ENCODE measurements at places on chromosomes 3 and 15.

- DNase-seq = no peak
These were observed 741.5 kb downstream of the EDEM1 start for GRCh38 chr3:5929027-5929426.

DNA sequence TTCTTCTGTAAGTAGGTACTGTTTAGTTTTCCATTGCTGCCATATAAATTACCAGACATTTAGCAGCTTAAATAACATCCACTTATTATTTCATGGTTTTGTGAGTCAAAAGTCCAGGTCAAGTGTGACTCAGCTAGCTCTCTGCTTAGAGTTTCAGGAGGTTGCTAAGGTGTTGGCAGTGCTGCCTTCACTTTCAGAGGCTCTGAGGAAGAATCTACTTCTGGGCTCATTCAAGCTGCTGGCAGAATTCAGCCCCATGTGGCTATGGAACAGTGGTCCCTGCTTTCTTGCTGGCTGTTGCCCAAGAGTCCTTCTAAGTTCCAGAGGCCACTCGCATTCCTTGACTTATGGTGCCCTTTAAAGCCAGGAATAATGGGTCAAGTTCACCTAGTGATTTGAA, 4.5 kb downstream of the CFAP44 start:
- no peak for DNase-seq

GRCh38 chr15:59436774-59437141, 1.2 kb upstream of the FAM81A start:
- DNase-seq = no peak

GRCh38 chr3:99872923-99873254, 55.2 kb downstream of the CMSS1 start:
- DNase-seq = no peak

DNA sequence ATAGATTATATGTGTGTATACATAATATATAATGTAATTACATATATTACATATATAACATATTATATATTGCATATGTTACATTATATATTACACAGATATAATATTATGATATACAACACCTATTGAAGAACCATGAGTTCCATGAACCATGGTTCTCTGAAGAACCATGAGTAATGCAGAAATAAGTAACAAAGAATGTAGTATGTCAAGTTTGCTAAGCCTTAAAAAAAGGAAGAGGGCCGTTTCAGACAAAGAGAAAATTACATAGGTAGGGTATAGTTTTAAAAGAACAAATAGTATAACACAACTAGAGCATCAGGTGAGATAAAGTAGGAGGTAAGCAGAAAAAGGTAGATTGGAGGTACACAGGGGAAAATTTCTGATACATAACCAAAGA, 177.0 kb downstream of the FGF12 start:
- DNase-seq = no peak

DNA sequence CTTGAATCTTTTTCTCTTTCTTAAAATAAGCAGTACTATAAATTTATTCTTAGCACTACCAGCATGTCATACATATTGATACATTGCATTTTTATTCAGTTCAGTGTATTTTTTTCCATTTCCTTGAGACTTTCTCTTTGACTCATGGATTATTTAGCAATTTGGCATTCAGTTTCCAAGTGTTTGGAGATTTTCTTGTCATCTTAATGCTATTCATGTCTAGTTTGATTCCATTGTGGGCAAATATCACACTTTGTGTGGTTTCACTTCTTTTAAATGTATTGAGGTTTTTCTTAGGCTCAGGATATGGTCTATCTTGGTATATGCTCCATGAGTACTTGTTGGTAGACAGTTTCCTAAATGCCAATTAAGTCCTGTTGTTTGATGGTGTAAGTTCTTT, 99.5 kb downstream of the CHRNA7 start:
- no peak for DNase-seq

- DNase-seq = no peak
These were observed 49.5 kb downstream of the OCA2 start for GRCh38 chr15:28049581-28049980.

GRCh38 chr3:151925419-151925818, 52.0 kb downstream of the SUCNR1 start:
- no peak for DNase-seq

DNA sequence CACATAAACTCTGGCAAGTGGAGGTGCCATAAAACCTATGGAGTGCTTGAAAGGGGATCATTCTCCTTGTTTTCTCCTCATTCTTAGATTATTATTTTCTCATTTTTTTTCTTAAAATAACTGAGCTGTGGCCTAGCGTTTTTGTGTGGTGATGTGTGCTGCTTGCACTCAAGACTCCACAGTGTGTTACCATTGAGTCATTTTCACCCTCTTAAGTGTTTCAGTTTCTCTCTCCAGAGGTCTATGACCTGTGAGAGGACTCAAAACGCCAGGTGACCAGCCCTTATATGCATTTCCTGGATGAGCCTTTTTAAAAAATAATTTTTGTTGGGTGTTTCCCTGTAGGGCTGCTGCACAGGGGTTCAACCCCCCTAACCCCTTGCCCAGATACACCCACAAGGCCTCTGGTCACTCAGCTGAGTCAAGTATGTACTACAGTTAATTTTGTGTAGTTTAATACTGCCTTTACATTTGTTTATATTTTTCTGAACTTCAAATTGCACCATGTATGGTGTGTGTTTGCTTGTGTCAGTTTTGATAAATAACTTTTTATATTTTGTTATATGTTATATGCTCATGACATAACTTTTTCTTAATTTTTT, 15.4 kb upstream of the BTLA start:
- no peak for DNase-seq

DNA sequence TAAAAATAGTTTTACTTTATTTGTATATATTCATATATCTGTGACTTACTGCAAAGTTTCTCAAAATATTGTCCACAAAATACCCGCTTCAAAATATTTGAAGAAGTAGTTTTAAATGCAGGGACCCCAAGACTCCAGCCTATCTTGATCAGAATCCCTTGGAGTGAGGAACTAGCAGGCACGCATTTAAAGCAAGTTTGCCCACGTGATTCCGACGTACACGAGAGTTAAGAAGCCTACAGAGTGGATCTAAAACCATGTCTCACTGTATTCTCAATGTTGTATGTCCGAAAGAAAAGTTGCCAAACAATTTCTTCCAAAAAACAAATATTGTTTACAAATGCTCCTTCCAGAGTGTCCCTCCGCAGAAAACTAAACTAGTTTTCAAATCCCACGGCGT, 1.7 kb downstream of the GABRB3 start:
- no peak for DNase-seq

- DNase-seq = no peak
These were observed 27.5 kb downstream of the BTLA start for GRCh38 chr3:112471596-112472325.

GRCh38 chr3:60698117-60698516, 553.1 kb downstream of the FHIT start:
- no peak for DNase-seq

DNA sequence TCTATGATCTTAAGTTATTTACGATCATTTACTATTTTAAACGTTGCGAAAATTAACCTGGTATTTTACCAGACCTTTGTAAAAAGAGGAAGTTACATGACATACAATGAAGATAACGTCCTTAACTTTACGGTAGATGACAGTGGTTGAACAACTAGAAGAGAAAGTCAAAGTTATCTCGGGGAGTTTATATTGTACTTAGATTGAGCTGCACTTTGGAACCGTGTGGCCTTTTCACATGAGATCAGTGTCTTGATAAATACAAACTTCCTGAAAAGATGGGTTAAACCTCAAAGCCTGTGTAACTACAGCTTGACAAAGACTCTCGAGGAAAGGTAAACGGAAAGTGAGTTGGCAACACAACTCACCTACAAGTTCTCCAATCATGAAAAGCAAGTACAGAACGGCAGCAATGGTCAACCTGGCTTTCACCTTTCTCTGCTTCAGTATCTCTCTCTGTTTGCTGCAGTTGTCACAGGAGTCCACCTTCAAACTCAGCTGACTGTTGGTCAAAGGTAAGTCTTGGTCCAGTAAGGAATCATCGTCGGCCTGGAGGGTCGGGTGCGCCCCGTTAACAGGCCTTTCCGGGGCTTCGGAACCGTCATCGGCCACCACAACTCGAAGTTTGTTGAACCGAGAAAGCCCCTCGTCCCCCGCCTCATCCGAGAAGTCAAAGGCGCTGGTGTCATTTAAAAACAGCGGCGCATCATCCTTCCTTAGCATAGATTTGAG, 793 bp downstream of the SLC30A4 start:
- no peak for DNase-seq

- DNase-seq = no peak
These were observed 56.9 kb upstream of the GOLGA6L2 start for GRCh38 chr15:23503980-23504379.

DNA sequence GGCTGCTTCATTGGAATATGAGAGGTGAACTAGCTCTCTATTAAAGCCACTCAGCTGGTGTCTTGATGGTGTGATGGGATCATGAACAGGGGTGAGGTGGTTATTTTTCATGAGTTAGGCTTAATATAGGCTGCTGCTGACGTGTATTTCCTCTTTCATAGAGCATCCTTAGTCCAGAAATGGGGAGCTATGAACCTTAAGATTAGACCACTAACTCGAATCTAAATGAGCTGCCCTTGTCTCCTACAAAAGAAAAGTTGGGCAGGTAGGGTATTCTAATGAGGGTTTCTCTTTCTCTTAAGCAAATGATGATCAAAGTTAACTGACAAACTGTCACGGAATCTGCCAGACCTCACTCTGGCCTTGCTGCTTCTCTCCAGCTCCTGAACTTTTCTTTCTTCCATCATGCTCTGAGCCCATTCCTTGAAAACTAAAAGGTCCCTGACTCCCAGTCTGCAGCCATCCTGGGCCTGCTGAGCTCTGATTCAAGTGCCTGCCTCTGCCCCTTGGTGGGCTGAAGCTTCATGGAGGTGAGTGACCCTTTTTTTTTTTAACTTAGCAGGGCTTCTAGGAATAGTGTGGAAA, at the start of gene TRIM69:
Gene TRIM69 (plus strand): TSS at position 348 of the 585 bp plus-strand sequence. CDS start 177 bp downstream, at position 525.
- no peak for DNase-seq

DNA sequence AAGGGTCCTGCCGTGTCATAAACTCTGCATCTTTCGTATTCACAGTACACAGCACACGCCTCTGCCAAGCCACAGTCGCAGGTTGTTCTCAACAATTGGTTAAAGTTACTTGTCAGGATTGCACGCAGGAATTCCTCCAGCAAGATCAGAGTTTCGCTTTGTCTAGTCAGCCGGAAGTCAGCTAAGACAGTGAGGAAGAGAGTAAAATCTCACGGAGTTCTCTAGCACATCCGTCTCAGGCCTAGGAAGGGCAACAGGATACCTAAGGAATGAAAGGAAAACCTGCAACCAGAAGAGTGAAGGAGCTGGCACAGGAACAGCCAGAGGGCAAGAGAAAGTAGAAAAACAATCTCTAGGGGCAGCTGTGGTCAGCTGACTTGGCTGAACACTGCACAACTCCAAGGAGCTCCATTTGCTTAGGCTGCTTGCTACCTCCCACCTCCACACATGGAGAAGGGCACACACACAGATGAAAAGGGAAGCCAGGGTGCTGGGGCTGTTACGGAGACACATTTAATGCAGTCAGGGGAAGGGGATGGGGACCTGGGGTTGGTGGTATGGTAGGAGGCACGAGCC, 23.7 kb downstream of the RORA start:
- no peak for DNase-seq

GRCh38 chr3:136495213-136495612, 245.1 kb downstream of the PCCB start:
- DNase-seq = no peak

DNA sequence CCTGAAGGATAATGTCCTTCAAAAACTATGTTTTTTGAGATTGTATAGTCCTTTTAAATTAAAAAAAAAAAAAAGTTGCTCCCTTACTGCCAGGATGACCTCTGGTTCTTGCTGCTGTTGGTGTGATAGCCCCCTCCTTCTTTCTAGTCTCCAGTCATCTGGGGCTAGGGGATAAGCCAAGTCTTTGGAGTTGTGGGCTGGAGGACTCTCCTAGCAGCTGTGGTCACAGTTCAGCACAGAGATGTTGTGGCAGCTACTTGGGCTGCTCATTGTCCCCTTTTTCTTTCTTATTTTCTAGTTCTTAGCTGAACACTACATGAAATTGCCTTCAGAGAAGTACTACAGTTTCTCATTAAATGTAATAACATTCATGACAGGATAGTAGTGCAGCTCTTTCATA, 39.2 kb upstream of the APH1B start:
- DNase-seq = no peak

- DNase-seq = no peak
These were observed 161.2 kb downstream of the FRMD5 start for GRCh38 chr15:44033894-44034293.

- no peak for DNase-seq
These were observed 7.3 kb downstream of the CCDC14 start for GRCh38 chr3:123953735-123954134.

DNA sequence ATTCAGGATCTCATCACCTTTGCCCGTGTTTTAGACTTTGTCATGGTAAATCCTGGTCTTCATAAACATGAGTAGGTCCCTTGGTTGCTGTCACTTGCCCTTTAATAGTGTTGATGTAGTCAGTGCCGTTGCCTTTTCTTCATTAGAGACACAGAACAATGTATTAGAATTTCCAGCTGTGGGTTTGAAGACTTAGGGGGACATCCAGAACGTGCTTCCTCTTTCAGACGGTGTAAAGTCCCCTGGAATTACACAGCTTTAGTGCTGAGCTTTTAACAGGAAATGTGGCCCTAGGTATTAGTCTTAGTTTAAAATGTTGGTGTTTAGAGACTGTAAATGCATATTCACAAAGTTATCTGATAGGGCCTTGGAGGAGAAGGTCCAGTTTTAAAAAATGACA, 8.8 kb upstream of the LRCH3 start:
- DNase-seq = no peak

DNA sequence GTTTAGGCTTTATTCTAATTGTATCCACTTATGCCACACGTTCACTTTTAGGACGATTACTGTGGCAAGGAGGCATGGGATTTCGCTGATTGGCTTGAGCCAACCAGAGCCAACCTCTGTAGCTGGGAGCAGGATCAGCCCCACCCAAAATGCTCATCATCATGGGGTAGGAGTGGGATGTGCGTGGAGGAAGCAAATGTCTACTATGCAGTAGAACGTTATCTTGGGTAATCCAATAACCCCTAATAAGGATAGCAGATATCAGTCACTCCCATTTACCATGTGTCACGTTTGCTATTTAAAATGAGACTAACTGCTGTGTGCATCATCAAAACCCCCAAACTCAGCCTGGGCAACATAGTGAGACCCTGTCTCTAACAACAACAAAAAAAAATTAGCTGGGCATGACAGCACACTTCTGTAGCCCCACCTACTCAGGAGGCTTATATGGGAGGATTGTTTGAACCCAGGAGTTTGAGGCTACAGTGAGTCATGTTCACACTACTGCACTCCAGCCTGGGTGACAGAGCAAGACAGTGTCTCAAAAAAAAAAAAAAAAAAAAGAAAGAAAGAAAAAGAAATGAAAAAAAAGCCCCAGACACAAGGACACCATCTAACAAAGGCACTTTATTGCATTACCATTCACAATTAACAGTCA, 17.8 kb upstream of the ITGB5 start:
- DNase-seq = no peak

- DNase-seq = no peak
These were observed 28.8 kb downstream of the NUP210 start for GRCh38 chr3:13391308-13391707.

GRCh38 chr15:70488941-70489848, 274.2 kb downstream of the UACA start:
- no peak for DNase-seq

GRCh38 chr15:29832709-29833108, 10.4 kb upstream of the TJP1 start:
- no peak for DNase-seq

Data from eye (tissue), 1 donor.